ENCODE measurements at places on chromosomes 6 and 20.
A peak's percentile ranks its signal among the peaks of the same experiment; 100 is the strongest.

DNA sequence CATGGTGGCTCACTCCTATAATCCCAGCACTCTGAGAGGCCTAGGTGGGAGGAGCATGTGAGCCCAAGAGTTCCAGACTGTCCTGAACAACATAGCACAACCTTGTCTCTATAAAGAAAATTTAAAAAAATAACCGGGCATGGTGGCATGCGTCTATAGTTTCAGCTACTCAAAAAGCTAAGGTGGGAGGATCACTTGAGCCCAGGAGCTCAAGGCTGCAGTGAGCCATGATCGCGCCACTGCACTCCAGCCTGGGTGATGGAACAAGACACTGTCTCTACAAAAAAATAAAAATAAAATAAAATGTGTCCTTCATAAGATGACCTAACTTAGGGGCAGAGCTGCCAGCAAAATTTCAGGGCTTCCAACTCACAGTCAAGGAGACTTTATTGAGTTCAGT, 12.6 kb downstream of the ID4 start:
- no peak for DNase-seq

DNA sequence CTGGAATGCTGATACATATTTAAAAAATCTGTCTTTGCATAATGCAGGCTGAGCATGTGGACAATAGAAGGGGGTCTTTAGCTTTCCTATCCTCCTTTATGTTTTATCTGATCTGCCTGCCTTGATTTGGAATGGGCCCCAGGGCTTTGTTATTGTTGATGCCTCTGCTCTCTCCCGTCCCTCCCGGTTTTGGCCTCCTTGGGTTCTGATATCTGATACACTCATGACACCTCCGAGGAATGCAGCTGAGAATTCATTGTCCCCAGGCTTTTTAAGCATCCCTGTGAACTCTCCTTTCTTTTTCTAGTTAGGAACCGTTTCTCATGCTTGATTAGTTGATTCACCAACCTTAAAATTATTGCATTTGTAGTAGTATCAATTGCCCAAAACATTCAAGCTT, 185.5 kb upstream of the RALGAPA2 start:
- no peak for DNase-seq

DNA sequence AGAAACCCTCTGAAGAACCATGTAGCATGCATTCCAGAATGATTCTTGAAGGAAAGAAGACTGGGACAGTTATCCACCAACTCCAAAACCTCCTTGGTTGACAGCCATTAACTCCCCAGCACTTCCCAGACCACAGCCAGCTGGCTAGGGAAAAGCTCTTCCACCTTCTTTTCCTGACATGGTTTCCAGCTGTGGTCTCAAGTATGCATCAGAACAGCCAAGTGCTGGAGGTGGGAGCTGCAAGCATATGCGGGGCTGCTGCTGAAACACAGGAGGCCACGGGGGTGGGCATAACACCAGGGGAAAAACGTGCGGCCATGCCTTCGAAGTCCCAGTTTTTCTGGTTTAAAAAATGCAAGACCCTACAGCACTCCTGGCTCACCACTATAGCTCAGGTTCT, 108.0 kb upstream of the FAM184A start:
- no peak for DNase-seq

DNA sequence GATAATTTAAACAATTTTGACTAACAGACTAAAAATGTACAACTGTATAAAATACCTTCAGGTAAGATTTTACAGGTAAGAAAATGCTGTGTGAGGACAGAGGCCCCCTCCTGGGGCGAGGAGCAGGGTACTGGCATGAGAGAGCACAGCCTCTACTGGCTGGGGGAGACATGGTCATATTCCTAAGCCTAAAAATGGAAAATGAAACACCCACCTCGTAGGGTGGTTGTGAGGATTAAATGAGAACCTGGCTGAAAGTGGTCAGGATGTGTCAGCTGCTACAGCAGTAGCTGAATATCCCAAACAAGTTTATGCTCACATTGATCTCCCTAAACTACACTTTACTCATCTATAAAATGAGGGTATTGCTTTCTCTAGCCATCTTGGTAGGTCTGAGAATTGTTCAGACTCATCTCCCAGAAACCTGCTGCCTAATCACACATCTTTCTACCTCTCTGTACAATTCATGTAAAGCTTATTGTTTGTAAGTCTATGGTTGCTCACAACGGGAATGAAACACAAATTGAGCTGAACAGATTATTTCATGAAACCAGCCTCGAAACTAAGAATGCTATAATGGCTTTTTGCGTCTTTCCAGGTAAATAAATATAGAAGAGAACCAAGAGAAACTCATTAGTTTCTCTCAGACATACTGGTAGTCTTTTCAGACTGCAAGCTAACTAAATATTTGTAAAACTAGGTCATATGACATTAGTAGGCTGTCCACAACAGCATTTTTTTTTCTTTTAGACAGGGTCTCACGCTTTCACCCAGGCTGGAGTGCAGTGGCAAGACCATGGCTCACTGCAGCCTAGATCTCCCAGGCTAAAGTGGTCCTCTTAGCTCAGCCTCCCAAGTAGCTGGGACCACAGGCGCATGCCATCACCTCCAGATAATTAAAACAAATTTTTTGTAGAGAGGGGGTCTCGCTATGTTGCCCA, 69.6 kb downstream of the POPDC3 start:
- no peak for DNase-seq

DNA sequence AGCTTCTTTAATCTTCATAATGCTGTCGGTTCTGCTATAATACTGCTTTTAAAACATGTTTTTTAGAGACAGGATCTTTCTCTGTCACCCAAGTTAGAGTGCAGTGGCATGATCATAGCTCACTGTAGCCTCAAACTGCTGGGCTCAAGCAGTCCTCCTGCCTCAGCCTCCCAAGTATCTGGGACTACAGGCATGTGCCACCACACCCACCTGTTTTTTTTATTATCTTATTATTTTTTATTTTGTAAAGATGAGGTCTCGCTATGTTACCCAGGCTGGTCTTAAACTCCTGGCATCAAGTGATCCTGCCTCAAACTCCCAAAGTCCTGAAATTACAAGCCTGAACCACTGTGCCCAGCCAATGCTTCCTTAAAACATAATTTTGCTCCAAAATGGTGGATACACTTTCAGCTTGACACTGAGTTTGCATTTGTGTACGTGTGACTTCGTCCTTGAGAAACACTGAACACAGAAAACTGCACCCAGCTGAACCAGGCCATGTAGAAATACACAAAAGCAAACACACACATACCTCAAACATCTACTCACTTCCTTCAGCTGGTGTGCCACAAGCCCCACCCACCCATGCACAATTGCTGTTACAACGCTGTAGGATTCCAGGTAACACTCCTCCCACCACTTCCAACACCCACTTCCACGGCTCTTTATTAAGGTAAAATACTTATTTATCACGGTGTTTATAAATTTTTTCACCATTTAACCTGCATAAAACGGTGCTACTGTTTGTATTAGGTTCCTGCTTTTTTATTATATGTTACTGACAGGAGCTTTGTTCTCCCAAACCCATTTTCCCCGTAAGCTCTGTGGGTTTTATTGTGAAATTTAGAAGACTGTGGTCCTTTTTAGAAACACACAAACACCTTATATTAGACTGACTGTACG, 109.1 kb downstream of the TSHZ2 start:
- DNase-seq = peak; percentile 58

- no peak for DNase-seq
Observed at GRCh38 chr6:45512717-45513116, 135.0 kb upstream of the SUPT3H start.

All from fibroblast of skin of back (primary cell).